ENCODE measurements at places on chromosomes 16 and 17.

- DNase-seq = no peak
Measured at GRCh38 chr16:57257455-57258070, 12.5 kb downstream of the ARL2BP start.

DNA sequence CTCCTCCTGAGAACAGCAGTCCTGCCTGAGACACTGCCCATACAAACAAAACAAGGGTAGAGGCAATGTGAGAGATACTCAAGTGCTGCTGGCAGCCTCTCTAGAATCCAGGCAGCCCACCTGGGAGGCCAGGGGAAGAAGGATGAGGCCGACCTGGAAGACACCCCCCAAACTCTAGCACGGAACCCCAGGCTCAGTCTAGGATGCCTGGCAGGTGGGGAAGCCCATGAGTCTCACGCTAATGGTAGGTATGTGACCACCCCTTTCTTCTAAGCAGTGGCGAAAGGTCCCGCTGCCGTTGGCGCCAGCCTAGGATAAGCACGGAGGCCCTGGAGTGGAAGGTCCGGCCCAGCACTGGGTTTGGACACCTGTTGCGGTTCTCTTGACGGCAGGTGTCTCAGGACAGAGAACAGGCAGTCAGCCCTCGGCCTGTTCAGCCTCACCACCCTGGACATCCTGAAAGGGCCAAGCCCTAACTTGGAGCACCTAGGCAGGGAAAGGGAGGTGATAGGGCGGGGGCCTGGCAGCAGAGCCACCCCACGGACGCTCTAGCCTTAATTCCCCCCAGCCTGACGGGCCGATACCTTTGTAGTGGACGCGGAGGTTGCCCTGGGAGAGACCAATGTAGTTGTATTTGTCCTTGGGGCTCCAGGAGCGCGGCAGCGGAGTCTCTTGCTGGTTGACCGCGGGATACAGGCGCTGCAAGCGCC is 487 bp downstream of the RANBP10 start:
- DNase-seq = peak; percentile 20

DNA sequence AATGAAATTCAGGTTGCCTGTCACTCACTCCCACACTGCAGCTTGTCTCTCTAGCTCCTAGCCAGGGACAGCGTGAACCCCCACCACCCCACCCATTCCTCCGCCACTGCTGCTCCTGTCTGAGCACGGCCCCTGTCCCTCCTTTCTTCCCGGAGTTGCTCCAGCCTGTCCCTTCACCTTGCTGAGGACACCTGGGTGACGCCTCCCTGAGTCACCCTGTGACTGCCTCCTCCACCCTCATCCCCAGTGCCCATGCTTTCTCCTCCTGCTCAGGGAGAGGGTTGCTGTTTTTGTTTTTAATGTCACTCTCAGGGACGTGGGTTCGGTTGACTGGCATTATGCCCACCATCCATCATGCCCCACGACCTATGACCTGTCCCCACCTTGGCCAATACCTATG is 25.8 kb upstream of the NAT9 start:
- no peak for DNase-seq

- DNase-seq = no peak
Measured at GRCh38 chr17:39759204-39759603, 21.5 kb downstream of the GRB7 start.

DNA sequence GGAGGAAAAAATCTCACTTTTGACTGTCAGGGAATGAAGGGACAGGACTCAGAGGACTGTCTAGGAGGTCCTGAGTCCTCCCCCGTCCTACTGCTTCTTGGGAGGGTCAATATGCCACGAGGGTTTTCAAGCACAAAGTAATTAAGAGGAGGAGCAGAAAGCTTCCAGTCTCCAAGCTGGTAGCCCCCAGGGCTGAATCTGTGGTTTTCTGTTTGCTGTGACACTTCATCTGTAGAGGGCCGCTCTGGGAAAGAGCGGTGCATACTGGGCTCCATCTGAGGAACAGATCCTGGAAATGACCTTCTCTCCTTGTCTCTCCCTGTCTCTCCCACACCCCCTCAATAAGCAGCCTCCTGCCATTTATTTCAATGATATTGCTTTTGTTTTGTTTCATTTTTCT is 180.1 kb upstream of the SDK2 start:
- DNase-seq = no peak

DNA sequence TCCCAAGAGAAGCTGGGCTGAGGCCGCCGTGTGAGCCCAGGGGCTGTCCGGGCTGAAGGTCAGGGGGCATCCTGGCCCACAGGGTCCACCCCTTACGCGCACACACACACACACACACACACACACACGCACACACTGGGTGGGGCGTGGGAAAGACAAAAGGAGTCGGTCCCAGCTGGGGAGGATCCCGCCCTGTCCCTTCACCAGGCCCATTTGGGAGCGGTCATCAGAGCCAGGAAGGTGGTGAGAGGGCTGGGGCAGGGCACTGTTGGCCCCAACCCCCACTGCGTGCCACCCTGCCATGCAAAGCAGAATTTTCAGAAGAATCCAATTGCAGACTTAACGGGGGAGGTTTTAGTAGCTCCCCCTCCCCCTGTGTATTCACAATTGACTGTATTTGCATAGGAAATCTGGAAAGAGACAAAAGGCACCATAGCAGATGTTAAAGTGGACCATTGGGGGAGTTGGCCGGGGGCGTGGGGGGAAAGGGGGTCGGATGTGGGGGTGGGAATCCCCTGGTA is 11.3 kb upstream of the CD300A start:
- DNase-seq = no peak

DNA sequence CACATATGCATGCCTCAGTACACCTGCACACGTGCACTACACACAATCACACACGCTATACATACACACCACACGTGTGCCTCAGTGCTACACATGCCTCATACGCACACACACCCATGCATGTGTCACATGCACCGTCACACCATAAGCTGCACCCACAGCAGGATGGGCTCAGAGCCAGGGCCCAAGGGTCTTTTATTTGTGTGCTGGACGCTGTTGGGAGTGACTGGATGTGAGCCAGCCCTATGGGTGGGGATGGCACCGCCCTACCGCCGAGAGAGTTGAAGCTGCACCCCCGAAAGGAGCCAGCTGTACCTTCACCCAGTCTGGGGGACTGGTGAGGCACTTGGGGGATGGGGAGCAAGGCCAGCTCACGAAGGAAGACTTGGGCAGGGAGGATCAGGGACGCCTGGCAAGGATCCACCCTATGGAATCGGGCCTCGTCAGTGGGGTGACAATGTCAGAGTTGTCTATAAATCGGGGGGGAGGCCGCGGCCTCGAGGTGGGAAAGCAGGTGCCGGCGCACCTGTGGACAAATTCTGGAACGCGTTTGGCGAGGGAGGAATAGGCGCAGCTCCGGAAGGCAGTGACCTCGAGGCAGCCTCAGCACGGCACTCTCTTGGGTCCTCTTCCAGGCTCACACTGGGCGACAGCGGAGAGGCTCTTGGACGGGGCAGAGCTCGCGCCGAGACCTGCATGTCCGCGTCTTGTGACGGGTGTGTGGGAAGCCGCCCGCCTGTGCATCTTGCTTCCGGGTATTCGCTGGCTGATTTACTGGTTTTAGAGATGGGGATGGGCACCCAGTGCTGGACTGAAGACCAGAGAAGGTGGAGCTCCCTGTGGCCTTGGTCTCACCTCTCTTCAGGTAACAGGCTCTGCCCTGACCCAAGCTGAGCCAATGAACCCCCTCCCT is 7.3 kb downstream of the RGS11 start:
- no peak for DNase-seq

GRCh38 chr16:8905168-8905762 is 23.1 kb downstream of the LITAFD start:
- DNase-seq = no peak

DNA sequence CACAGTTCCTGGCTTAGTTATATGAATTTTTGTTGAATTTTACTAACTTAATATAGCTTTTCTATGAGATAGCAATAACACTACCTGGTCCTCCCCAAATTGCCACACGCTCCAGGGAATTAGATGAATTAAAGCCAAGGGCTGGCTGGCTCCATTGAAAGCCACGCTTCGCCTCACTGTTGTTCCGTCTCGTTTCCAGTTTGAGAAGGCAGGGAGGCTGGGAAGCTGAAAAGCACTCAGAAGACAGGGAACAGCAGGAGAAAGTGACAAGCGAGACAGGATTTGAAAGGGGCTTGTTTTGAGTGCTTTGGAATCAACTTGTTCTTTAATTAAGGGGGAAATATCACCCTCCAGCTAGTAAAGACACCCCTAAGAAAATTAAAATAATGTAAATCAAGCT is 425.3 kb downstream of the CA10 start:
- no peak for DNase-seq

DNA sequence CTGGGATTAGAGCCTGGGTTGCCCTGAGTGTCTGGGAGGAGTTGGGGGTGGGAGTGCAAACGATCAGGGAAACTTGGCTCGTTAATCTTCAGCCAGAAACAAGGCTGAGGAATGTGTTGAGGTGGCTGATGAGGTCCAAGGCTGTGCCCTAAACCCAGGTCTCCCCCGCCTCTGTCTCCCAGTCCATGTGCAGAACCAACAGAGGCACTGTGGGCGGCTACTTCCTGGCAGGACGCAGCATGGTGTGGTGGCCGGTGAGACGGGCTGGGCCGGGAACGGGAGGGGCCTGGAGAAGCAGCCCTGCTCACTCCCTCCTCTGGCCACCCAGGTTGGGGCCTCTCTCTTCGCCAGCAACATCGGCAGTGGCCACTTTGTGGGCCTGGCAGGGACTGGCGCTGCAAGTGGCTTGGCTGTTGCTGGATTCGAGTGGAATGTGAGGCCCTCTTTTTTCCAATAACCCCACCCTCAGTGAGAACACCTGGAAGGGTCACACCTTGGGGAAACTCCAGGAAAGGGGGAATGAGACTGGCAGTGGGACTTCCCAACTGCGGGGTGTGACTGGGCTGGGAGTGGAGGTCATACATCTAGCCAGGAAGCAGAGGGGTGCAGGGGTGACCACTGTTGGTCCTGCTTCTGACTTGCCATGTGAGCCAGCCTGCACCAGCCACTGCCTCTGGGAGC is 1.7 kb downstream of the SLC5A2 start:
- no peak for DNase-seq

DNA sequence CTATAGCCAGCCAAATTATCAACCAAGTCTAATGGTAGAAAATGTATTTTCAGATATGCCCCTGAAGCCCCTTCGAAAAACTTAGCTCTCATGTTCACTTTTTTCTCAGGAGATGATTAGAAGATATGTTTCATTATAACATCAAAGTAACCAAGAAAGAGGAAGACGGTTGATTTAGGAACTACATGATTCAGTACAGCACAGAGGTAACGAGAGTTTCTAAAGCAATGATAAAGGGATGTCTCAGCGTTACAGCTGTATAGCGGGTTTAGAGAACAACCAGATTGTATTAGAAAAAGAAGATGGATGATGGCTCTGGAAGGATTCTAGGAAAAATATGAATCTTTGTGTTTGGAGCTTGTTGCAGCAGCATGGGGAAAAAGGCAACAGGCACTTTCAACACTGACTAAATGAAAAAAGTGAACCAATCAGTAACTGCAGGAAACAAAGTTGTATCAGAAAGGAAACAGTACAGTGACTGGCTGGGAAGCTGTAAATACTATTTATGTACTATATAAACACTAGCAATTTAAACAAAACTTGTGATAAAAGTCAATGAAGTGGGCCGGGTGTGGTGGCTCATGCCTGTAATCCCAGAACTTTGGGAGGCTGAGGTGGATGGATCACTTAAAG is 21.5 kb downstream of the MBTD1 start:
- DNase-seq = no peak

DNA sequence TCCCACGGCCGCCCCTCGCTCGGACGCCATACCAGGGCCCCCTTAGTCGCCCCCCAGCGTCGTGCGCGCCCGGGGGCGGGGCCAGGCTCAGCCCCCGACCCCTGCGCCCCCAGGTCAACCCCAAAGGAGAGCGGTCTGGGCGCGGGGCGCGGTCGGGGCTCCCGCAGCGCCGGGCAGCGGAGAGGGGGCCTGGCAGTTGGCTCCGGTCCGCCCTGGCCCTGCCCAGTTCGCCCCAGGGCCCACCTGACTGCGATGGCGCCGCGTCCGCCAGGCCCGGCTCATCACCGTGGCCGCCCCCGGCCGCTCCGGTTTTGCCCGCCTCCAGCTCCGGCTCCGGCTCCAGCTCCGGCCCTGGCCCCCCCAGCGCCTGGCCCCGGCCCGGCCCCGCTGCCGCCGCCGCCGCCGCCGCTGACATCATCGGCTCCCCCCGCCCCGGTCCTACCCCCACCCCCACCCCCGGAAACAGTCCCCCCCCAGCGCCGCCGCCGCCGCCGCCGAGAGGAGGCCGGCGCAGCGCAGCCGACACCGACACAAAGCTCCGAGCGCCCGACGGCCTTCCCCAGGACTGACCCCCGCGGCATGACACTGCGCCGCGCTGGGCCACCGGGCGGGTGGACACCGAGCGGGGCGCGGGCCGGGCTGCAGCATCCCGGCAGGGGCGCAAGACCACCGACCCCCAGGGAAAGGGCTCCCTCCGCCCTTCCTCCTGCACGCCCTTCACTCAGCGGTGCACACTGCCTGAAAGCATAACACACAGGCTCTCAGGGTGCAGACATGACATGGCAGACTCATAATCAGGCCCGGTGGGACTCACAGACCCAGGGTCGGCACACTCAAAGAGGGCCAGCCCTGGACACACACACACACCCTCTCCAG is at the start of gene ZBTB4:
Gene ZBTB4, minus strand, starts transcription at position 419 of the 876 bp plus-strand sequence. CDS start 12,830 bp downstream, outside the sequence.
- peak; percentile 47 for DNase-seq

GRCh38 chr17:74430706-74431567 is 951 bp upstream of the GPRC5C start:
- peak; percentile 41 for DNase-seq

GRCh38 chr16:89786474-89787364 is 29.7 kb downstream of the FANCA start:
- no peak for DNase-seq

- DNase-seq = no peak
Measured at GRCh38 chr17:8047769-8048110, 8.9 kb downstream of the ALOX15B start.

GRCh38 chr17:17468217-17469010 is 8.4 kb upstream of the MED9 start:
- DNase-seq = no peak

DNA sequence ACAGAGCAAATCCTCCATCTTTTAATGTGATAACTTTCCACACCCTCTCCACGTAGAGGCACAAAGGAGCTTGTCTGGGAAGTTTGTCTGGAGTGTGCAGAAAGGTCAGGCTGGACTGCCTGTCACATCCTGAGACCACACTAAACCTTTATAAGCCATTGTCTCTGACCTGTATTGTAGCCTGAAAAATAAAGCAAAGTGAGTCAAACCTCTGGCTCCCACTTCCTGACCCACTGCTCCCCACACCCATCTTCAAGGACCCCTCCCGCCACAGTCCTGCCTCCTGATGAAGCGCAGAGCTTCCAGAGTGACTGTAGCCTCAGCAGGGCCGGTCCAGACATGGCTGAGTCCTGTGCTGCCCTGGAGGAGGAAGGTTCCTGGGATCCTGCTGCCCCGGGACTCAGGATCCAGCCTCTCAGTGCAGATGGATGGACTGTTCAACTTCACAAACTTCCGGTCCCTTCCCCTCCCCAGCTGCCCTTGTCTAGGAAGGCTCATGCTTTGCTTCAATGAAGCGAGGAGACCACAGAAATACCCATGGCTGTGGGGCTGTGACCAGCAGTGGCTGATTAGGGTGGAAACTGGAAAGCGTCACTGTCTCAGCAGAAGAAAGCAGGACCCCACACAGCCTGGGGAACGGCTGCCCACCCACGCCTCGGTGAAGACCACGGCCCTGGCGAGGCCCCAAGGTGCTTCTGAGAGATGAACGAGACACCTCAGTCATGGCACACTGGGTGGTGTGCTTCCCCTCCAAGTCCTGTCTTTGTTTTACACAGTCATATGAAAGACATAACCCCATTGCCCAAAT is 30.9 kb upstream of the CLEC18B start:
- no peak for DNase-seq

- DNase-seq = no peak
Measured at GRCh38 chr16:48317026-48317425, 68.2 kb downstream of the SIAH1 start.
